Myocyte (in vitro differentiated cells): ENCODE measurements at places on chromosomes 12 and 14. TPM values are rescaled to one million over a fixed set of nuclear protein-coding genes. Genes with fewer than 3 reads are reported as not detected.
A peak's percentile ranks its signal among the peaks of the same experiment; 100 is the strongest.

GRCh38 chr14:76872796-76873432 is 46.7 kb downstream of the LRRC74A start:
- DNase-seq, result peak; percentile 67

DNA sequence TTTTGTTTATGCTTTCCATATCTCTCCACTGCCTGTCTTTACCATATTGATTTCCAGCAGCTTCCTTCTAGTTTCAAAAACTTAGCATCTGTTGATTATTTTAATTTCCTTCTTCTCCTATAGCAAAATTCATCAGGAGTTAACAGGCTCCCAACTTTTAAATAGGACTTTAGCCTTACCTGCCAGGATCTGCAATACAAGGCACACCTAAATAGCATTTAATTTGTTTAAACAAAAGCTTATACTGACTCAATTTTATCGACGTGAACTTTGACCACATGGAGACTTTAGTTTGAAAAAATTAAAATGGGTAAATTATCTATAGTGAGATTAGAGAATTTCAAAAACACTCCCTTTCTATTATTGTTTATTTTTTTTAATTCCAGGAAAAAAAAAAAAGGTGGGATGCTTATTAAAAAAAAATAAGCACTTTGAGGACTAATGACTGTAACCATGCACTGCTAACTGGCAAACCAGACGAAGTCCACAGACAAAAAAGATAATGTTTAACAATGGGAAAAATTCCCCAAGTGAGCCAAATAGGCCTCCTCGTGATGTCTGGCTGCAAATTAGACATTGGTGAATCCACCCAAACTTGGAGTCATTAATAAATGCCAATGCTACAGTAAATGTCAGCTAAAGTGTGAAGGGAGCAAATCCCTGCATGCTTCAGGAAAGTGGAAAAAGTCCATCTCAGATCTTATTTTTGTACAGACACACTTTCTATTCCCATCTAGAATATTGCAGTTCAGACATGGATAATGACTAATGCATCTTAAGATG is 40.7 kb downstream of the RMST start:
- DNase-seq, result no peak

DNA sequence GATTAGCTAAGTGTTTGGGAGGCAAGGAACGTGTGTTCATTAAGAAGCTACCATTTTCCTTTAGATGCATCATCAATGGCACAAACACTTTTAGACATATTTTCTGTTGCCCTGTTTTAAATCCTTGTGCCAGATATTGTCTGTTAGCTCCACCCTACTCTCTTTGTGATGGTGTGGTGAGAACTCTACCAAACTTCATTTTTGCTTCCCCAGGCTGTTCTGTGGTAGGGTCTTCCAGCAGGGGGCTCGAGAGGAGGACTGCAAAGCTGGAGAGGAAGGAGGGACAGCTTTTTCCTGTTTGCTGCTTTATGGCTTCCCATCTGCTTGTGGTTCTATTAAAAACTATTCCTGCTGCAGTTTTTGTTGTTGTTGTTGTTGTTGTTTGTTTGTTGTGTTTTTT is 23.8 kb upstream of the STRAP start:
- no peak for DNase-seq

GRCh38 chr14:50607181-50607580 is 47.2 kb downstream of the ATL1 start:
- DNase-seq, result peak; percentile 22

- no peak for DNase-seq
These were observed 16.6 kb downstream of the FBRSL1 start for GRCh38 chr12:132506328-132507160.

DNA sequence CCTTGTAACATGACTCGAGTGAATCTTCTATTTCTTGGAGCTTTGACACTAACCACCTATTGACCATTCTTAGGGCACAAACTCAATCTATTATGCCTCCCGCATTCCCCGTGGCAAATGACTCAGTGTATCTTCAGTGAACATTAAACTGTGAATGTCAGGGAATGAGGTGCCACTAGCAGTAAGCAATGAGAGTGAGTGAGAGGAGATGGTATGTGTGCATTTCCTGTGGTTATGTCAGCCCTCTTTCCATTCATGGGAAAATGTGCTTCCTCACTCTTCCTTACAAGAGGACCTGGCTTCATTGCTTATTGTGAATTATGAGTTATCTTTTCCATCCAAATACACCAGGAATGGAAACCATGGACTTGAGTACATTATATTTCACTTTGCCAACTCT is 229.2 kb downstream of the EMP1 start:
- DNase-seq, result peak; percentile 5

DNA sequence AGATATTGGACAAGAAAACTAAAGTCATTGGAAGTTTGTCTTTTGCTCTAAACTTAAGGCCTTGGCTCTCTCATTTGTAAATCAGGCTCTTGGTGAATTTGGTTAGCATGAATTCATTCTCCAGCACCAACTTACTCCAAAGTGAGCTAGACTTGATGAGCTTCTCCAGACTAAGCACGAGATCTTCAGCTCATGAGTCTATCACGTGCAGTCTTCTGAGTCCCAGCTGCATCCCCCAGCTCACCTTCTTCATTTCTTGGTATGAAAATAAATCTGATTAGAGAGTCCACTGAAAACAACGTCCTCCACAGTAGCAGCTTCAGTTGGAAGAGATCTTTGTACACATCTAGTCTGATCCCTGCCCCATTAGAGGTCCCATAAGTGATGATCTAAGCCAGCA is 52.5 kb upstream of the DDX11 start:
- no peak for DNase-seq

DNA sequence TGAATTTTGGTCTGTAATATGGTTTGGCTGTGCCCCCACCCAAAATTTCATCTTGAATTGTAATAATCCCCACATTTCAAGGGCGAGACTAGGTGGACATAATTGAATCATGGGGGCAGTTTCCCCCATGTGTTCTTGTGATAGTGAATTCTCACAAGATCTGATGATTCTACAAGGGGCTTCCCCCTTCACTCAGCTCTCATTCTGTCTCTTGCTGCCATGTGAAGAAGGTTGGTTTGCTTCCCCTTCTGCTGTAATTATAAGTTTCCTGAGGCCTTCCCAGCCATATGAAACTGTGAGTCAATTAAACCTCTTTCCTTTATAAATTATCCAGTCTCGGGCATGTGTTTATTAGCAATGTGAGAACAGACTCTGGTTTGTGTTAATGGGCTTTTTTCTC is 5.9 kb downstream of the LRRC9 start:
- no peak for DNase-seq

DNA sequence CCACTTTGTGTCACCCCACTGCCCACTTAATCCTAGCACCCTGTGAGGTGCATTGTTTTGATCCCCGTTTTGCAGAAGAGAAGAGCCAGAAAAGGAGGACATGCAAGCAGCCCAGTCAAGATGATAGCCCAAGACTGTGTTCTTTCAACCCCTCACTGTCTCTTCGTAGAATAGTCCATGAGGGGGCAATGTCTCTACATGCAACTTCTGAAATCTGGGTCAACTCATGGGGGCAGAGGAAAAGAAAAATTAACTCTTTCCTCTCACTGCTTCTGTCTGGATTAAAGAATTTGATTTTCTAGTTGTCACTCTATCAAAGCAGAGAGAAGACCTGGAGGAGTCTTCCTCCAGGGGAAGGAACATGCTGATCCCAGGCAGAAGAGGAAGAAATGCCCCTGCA is 229.6 kb upstream of the NOS1 start:
- no peak for DNase-seq

- peak; percentile 55 for DNase-seq
These were observed 61.0 kb downstream of the KIAA0586 start for GRCh38 chr14:58488550-58488949.

GRCh38 chr14:63237791-63238190 is 33.5 kb downstream of the RHOJ start:
- DNase-seq, result no peak

GRCh38 chr12:23055004-23055403 is 430.0 kb downstream of the ETNK1 start:
- peak; percentile 13 for DNase-seq

DNA sequence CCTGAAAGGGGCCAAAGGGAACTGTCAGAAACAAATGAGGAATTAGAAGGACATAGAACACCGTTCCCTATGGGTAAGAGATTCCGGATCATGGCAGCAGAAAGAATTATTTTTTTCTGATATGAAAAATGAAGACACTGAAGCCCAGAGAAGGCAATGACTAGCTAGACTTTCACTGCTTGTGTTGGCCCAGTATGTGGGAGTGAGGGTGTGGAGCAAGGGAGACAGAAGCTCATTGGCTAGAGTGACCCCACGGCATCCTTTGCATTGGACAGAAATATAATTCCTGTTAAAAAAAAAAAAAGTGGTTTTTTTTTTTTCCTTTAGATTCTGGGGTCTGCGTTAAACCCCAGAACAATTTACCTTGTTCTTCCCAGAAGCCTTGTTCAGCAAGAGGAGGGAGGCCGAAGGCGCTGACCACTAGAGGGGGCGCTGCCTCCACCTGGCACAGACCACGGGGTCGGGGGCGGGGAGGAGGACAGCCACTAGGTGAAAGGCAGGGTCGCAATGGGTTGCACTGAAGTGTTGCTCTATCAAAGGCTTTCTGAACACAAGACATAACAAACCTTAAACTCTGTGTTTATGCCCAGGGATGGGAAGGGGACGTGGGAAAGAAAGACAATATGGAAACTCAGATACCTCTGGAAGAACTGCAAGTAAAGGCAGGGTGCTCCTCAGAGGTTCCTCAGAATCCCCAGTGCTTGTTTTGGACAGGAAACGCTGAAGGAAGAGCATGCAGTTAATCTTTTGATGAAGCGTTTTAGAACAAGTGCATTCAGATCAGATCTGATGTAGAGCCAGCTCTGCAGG is 156.8 kb downstream of the KCNA5 start:
- peak; percentile 53 for DNase-seq

DNA sequence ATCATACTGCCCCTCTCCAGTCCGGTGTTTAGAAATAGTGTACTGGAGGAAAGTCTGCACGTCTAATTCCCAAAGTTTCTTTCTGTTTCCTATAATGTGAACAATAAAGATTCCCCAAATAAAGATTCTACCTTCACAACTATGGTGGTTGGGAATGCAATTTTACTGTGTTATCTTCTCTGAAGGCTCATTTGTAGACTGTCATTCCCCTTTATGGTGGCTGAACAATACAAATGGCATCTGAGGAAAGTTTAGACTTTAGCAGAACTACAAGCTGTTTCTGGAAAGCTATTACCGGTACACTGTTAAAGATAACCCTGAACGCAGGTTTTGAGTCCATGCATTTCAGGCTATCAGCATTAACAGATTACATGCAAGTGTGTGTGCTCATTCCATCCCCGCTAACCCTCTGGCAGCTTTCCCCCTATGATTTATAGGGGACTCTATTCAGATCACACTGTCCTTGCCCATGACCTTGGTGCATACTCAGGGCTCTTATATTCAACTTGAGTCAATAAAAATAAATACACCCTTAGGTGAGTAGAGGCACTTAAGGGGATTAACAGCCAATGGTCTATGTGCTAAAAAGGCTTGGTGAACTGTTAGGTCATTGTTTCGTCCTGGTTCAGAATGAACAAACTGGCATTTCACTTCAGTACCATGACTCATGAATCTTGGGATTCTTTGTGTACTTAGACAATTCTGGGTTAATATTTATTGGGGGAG is 60.7 kb upstream of the PYGL start:
- DNase-seq, result peak; percentile 78

- no peak for DNase-seq
These were observed 100.2 kb upstream of the PARP11 start for GRCh38 chr12:3973269-3973884.

DNA sequence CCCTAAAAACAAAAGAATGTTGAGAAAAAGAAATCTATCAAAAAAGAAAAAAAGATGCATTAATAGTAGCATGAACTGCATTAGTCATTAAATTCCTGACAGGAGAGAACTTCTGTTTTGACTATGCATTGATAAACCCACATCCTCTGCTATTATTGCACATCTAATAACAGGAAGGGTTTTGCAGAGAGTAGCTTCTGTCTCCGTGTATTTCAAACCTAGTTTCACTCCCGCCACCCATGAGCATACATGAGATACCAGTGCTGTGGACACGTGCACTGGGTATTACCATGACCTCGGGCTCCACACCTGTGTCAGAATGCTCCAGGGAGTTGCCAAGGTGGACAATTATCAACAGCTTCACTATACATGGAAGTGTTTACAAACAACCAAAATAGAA is 449.1 kb upstream of the SOX5 start:
- DNase-seq, result no peak

DNA sequence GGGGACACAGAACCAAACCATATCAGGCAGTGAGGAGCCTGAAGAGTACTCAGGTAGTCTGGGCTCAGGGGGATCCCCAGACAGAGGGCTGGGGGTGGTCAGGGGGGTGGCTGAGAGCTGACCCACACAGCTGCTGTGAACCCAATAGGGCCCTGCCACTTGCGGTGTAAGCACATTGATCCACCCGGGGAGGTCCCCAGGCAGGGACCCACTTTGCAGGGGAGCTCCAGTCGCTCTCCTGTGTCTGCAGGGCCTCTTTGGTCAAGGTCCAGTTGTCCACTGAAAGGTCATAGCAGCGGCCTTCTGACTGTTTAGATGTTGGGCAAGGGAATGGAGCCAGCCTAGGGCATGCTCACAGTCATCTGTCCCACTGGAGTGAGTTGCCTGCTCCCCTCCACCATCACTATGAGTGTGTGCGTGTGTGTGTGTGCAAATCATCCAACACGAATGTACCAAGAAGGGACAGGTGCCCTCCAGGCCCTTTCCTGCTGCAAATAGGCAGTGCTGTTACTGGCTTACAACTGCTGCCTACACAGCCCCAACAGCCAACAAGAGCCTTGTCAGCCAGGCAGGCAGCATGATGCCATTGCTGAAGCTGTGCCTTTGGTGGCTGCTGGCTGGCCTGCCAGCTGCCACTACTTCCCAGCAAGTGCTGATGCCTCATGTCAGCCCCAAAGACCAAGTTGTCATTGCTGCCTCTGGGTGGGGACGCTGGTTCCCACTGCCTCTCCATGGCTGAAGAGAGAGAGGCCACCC is 71.3 kb downstream of the TSPAN11 start:
- peak; percentile 66 for DNase-seq

DNA sequence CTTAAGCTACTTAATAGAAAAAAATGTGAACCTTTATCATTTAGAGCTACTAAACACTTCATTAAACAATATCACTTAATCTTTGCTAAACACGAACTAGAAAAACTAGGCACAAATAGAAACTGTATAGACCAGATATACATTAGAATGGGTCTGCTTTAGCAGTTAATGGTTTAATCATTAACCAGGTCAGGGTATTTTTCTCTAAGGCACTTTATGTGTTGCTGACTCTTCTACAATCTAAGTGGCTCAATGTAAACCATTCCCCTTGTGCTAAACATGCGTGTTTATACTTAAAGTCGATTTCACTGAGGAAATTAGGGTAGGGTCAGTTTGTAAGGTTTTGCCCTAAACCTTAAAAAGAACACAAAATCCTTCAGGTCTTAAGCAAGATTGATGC is 29.7 kb downstream of the TMCC3 start:
- no peak for DNase-seq

TAS2R46 gene
- 0.62 TPM in 1 of 2 replicates, not detected in the other for total RNA-seq

C12orf54 gene
- total RNA-seq, result not detected in 2 replicates

GALNT9 gene
- total RNA-seq, result 0.08 TPM in 1 of 2 replicates, not detected in the other

FAM222A gene
- total RNA-seq, result 5.7 and 9.1 TPM in 2 replicates

TIGAR gene
- total RNA-seq, result 13.1 and 13.3 TPM in 2 replicates

HCAR1 gene
- total RNA-seq, result not detected in 2 replicates

DERA gene
- total RNA-seq, result 70.4 and 81.0 TPM in 2 replicates

ANGEL1 gene
- total RNA-seq, result 15.0 and 18.7 TPM in 2 replicates

RFX4 gene
- not detected in 2 replicates for total RNA-seq
